ENCODE measurements at places on chromosomes 3 and 15. TPM values are rescaled to one million over a fixed set of nuclear protein-coding genes. Genes with fewer than 3 reads are reported as not detected.
A peak's percentile ranks its signal among the peaks of the same experiment; 100 is the strongest.

KNG1 gene
- polyA plus RNA-seq, result 0.47 TPM

P2RY12 gene
- 1.6 TPM for polyA plus RNA-seq

SOX14 gene
- polyA plus RNA-seq, result not detected

CPLX3 gene
- polyA plus RNA-seq, result not detected

ANKRD34C gene
- polyA plus RNA-seq, result 0.03 TPM

ZNF774 gene
- 5.1 TPM for polyA plus RNA-seq

CCDC54 gene
- polyA plus RNA-seq, result 0.18 TPM

FAM107A gene
- 0.69 TPM for polyA plus RNA-seq

CYP19A1 gene
- not detected for polyA plus RNA-seq

ITIH1 gene
- not detected for polyA plus RNA-seq

CLDN1 gene
- 2.1 TPM for polyA plus RNA-seq

HES1 gene
- 130 TPM for polyA plus RNA-seq

NGRN gene
- 108 TPM for polyA plus RNA-seq

CHL1 gene
- 1.8 TPM for polyA plus RNA-seq

SAMD7 gene
- not detected for polyA plus RNA-seq

VIPR1 gene
- 12.1 TPM for polyA plus RNA-seq

ROPN1 gene
- polyA plus RNA-seq, result 0.21 TPM

SCAANT1 gene
- 2.0 TPM for polyA plus RNA-seq

QARS1 gene
- polyA plus RNA-seq, result 317 TPM

- DNase-seq, result no peak
Measured at GRCh38 chr3:18194431-18194830, 230.7 kb downstream of the SATB1 start.

DNA sequence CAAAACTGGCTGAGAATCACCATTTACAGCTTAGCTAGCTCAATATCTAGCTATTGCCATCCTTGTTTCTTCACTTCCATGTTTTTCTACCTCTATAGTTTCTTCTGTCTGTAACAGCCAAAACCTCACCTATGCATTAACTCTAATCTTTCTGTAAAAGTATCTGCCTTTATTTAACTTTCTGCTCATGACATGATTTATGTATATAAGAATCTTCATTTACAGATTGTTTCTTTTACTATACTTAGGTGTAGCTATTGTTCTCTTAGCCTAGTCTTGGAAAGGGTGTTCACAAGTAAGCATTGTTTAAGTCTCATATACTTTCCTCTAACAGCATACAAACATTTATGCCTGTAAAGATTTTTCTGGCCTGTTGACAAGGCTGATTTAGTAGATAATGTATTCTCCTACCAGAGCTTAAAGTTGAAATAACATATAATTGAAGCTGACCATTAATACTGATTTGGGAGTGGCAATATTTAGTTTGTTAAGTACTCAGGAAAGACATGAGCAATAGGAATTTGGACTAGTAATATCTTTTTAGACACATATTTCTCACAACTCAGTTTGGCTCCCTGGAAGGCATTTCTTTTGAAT is 9.4 kb downstream of the FILIP1L start:
- DNase-seq, result no peak

DNA sequence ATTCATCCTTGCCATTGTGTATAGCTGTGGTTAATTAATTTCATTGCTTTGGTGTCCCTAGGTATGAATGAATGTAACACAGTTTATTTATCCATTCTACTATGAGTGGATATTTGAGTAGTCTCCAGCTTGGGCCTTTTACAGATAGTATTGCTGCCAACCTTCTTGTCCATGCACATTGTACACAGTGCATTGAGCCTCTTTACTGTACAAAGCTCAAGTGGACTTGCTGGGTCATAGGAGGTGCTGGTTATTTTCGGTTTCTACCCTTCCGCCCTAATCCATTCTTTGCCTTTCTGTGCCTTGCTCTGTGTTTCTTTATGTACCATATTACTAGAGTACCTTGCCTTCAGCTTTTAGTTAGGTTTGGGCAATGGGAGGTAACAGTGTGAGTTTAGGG is 60.7 kb downstream of the DUT start:
- DNase-seq, result no peak

DNA sequence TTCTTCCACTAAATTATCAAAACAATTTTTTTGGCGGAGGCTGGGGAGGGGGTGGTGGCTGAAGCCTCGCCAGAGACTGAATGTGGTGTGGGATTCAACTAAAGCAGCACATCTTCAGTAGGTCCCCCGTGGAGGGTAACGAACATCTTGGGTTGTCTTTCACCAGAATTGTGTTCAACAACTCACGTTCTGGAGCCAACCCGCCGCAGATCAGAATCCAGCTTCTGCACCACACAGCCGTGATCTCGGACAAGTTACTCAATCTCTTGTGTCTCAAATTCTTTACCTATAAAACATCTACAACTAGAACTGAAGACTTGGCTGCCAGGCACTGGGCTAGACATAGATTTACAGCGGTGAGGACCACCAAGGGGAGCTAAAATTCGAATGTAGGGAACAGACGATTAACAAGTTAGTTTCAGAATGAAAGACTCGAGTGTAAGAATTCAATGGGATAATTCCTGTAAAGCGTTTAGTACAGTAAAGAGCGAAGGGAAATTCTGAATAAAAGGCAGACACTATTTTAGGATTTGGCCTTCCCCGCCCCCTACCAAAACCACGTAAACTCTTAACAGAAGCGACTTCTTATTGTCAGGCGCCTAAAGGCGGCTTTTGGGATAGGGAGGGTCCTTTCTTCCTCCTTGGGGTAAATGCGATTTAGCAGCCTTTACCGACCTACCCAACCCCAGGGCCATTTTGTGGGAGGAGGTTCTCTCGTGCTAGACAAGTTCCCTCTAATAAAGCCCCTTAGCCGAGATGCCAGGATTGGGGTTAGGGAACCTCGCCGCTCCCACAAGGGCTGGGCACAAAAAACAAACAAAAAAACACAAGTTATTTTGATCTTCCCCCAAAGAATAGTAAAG is 697 bp upstream of the RAB5A start:
- no peak for DNase-seq

- no peak for DNase-seq
Measured at GRCh38 chr3:77323626-77324025, 283.7 kb downstream of the ROBO2 start.

GRCh38 chr3:65848024-65848423 is 190.7 kb downstream of the MAGI1 start:
- no peak for DNase-seq

DNA sequence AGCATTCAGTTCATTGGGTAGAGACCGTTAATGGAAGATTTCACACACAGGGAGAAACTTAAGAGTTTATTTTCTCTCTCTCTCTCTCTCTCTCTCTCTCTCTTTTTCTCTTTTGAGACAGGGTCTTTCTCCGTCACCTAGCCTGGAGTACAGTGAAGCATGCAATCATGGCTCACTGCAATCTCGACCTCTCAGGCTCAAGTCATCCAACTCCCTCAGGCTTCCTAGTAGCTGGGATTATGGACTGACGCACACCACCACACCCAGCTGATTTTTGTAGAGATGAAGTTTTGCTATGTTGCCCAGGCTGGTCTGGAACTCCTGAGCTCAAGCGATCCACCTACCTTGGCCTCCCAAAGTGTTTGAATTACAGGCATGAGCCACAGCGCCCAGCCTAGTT is 1.6 kb downstream of the WDR72 start:
- DNase-seq, result no peak

- no peak for DNase-seq
Measured at GRCh38 chr3:11288786-11289637, 16.8 kb downstream of the ATG7 start.

GRCh38 chr15:86611417-86612040 is 531.9 kb downstream of the AGBL1 start:
- no peak for DNase-seq

GRCh38 chr3:140073278-140074045 is 138.5 kb downstream of the CLSTN2 start:
- no peak for DNase-seq

- no peak for DNase-seq
Measured at GRCh38 chr3:58562498-58562897, 14.7 kb downstream of the FAM107A start.

DNA sequence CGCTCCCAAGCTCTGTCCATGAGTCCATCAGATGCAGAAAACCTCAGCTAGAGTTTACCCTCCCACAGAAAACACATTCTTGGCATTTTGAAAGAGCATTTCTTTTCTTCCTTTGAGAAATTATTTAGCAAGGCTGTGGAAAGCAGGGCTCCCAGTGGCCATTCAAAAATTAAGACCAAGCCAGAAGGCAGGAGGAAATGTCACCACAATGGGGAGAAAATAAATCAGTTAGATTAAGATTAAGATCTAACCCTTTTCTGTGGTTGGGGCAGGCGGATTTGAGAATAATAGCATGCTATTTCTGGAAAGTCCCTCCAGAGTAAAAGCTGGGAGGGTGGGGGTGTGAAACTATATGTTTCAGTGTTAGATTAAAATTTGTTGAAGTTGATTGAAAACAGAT is 20.2 kb downstream of the LRIG1 start:
- no peak for DNase-seq

- no peak for DNase-seq
Measured at GRCh38 chr3:157113832-157114505, 46.0 kb downstream of the CCNL1 start.

- no peak for DNase-seq
Measured at GRCh38 chr3:176628101-176628639, 569.1 kb downstream of the TBL1XR1 start.

- DNase-seq, result no peak
Measured at GRCh38 chr3:87694678-87695077, 364.1 kb downstream of the CGGBP1 start.

DNA sequence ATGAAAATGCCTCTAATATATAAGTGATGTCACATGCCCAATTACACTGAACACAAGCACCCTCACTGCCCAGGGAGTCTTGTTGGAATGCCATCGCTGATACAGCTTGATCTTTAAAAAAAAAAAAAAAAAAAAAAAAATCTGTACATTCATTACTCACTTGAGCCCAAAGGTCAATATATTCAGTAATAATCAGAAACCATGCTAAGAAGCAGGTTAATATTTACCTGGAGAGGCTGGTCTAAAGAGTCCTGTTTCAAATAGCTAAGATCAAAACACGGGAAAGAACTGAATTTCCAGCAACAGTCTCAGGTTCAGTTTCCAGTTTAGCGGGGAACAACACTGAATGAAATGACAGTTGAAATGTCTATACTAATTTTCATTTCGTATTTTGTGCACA is 109.9 kb downstream of the UACA start:
- no peak for DNase-seq

- peak; percentile 86 for DNase-seq
Measured at GRCh38 chr3:122942937-122943827, 84.4 kb downstream of the SEMA5B start.

GRCh38 chr15:72614810-72615532 is 39.5 kb upstream of the GOLGA6B start:
- DNase-seq, result no peak

DNA sequence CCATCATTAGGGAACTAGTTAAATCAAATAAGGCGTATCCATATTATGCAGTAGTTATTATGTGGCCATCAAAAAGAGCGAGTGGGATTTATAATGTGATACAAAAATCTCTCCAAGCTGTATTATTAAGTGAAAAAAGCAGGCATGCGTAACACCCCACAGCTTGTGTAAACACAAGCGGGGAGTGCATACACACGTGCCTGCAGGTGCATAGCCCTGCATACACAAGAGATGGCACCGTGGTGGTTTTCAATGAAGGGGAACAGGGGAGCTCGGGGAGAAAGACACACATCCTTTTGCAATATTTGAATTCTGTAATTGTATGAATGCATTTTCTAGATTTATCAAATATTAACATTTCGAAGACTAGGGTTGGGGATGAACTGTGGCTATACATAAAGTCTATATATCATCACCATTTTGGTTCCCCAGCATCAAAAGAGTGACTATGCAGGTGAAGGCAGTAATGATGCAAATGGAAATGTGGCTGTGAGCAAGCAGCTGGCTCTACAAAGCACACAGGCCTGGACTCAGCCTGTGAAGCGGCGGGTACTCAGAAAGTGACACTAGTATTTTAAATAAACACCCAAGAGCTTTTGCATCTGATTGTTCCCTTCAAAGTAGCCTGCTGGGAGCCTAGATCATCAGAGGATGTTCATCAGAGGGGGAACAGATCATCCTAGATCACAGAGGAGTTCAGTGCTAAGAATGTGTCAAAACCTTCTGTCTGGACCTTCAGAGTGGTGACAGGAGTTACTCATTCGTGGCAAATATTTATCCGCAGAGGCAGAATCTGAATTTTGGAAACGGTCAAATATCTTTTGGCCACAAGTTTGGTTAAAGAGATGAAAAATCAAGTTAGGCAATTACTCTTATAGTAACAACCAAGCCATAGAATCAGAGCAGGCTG is 9.4 kb upstream of the KIF7 start:
- DNase-seq, result no peak

DNA sequence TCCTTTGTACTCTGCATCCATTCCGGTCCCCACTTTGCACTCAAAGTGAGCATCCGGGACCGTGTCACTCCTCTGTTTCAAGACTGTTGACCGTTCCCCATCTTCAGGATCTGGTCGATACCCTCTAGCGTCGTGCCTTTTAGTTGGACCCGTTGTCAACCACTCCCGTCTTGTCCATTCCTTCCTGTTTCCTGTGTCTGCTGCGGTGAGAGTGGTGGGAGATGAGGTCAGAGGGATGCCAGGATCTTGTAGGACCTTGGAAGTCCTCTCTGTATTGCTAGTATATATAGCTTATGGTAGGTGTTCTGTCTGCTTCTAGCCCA is 624 bp downstream of the BRK1 start:
- DNase-seq, result no peak

- DNase-seq, result no peak
Measured at GRCh38 chr3:152436707-152437590, 168.2 kb downstream of the MBNL1 start.

DNA sequence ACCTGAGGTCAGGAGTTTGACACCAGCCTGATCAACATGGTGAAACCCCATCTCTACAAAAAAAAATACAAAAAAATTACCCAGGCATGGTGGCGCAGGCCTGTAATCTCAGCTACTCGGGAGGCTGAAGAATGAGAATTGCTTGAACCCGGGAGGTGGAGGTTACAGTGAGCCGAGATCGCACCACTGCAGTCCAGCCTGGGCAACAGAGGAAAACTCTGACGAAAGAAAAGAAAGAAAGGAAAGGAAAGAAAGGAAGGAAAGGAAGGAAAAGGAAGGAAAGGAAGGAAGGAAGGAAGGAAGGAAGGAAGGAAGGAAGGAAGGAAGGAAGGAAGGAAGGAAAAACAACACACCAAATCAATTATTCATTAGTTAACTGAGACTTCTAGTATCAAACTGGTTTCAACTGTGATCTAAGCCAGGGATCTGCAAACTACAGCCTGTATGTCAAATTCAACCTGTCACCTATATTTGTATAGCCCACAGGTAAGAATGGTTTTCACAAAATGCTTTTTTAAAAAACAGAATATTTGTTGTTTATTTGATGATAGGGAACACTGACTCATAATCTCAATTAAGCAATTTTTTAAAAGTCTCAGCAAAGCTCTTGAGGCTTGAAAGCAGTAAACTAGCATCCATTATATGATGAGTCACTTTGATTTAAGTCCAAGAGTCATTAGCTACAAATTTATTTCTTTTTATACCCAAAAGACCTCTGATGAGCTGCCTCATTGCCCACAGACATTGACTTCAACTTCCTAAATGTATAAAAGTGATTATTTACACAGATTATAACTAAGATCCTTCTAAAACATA is 127.6 kb downstream of the TBL1XR1 start:
- DNase-seq, result no peak

All from left lung (tissue), 14 donors.